ENCODE measurements at places on chromosomes 4 and X. TPM values are rescaled to one million over a fixed set of nuclear protein-coding genes. Genes with fewer than 3 reads are reported as not detected.

- no peak for DNase-seq
- peaks cover 16% of the 10 kb centered on the region for H3K4me1 ChIP-seq
- H3K27ac ChIP-seq = no peak overlapping the region
These were observed 248.6 kb upstream of the JADE1 start for GRCh38 chr4:128560754-128561495.

DNA sequence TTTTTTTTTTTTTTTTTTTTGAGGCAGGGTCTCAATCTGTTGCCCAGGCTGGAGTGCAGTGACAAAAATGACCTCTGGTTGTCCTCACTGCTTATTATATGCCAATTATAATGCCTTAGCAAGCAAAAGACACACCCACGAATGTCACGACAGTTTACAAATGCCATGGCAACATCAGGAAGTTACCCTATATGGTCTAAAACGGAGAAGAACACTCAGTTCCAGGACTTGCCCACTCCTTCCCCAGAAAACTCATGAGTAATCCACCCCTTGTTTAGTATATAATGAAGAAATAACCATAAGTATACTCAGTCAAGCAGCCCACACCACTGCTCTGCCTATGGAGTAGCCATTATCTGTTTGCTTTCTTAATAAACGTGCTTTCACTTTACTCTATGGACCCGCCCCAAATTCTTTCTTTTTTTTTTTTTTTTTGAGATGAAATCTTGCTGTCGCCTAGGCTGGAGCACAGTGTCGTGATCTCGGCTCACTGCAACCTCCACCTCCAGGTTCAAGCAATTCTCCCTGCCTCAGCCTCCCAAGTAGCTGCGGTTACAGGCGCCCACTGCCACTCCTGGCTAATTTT, 106.2 kb downstream of the SMIM20 start:
- no peaks in the 10 kb centered on the region for H3K27me3 ChIP-seq
- no peak for DNase-seq
- no peak overlapping the region for H3K4me3 ChIP-seq
- H3K27ac ChIP-seq = no peak overlapping the region
- H3K36me3 ChIP-seq = peaks cover 4% of the 10 kb centered on the region

DNA sequence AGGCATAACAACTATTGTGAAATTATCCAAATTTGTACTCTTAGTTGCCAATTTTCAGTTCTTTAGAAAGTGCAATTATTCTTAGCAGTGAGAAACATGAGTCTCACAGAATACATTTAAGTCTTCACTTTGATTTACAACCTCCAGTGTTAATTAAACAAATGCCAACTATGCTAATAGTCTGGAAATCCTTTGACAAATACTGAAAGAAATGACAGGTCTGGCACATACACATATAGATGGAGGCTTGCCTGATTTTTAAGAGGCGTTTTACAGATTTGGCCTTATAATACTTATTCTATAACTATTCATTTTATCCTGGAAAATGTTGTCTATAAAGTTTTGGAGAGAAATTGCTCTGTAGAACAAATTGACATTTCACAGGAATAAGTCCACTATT, 320.1 kb downstream of the TRIML1 start:
- H3K27me3 ChIP-seq = no peaks in the 10 kb centered on the region
- H3K36me3 ChIP-seq = peaks cover 33% of the 10 kb centered on the region
- no peak overlapping the region for H3K4me3 ChIP-seq
- H3K27ac ChIP-seq = no peak overlapping the region

GRCh38 chr4:184097241-184097605, 120.5 kb downstream of the ENPP6 start:
- H3K27me3 ChIP-seq = no peaks in the 10 kb centered on the region
- no peaks in the 10 kb centered on the region for H3K36me3 ChIP-seq
- peak; percentile 85 for DNase-seq
- H3K4me3 ChIP-seq = peak overlapping the region; percentile 43

GRCh38 chr4:99366491-99366890, 13.9 kb upstream of the ADH1C start:
- H3K4me3 ChIP-seq = no peak overlapping the region
- no peak for DNase-seq
- H3K4me1 ChIP-seq = peaks cover 3% of the 10 kb centered on the region
- no peak overlapping the region for H3K27ac ChIP-seq
- H3K27me3 ChIP-seq = no peaks in the 10 kb centered on the region

SPIN2A gene
- total RNA-seq = 4.5 TPM

- no peak for DNase-seq
- no peak overlapping the region for H3K27ac ChIP-seq
- no peaks in the 10 kb centered on the region for H3K27me3 ChIP-seq
- peaks cover 19% of the 10 kb centered on the region for H3K4me1 ChIP-seq
These were observed 91.5 kb upstream of the ANKRD50 start for GRCh38 chr4:124804041-124804440.

SORCS2 gene
- 5.5 TPM for total RNA-seq

RBMXL3 gene
- not detected for total RNA-seq
